ENCODE measurements at places on chromosomes 6 and 20.
A peak's percentile ranks its signal among the peaks of the same experiment; 100 is the strongest.

- no peak for DNase-seq
Measured at GRCh38 chr20:58646257-58646656, 4.8 kb upstream of the STX16 start.

GRCh38 chr6:159819932-159820640, 20.0 kb downstream of the PNLDC1 start:
- no peak for DNase-seq

DNA sequence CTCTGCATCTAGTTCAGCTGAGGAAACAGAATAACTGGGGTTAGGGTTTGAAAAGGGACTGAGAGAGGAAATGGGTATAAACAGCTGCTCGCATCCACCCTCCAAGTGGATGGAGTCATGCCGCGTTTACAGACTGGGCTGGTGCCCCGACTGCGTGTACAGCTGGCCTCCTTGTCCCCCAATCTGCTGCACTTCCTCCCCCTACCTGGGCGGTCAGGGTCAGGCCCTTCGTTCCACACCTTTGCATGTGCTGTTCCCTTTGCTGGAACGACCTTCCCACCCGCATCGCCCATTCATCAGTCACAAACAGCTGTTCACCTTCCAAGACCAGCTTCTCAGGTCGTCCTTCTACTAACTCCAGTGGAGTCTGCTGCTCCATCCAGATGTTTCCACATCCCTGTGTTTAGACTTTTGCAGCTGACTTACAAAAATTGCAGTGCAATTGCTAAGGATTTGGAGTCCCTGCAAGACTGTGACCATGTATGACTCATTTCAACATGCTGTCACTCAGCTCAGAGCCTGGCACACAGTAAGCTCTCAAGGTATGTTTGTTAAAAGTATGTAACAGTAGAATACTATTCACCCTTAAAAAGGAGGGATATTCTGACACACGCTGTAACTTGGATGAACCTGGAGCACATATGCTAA, 129.3 kb downstream of the DTNBP1 start:
- DNase-seq = no peak

- DNase-seq = no peak
Measured at GRCh38 chr6:24980507-24981385, 45.0 kb upstream of the RIPOR2 start.

- no peak for DNase-seq
Measured at GRCh38 chr6:126820634-126821033, 297.8 kb upstream of the RSPO3 start.

DNA sequence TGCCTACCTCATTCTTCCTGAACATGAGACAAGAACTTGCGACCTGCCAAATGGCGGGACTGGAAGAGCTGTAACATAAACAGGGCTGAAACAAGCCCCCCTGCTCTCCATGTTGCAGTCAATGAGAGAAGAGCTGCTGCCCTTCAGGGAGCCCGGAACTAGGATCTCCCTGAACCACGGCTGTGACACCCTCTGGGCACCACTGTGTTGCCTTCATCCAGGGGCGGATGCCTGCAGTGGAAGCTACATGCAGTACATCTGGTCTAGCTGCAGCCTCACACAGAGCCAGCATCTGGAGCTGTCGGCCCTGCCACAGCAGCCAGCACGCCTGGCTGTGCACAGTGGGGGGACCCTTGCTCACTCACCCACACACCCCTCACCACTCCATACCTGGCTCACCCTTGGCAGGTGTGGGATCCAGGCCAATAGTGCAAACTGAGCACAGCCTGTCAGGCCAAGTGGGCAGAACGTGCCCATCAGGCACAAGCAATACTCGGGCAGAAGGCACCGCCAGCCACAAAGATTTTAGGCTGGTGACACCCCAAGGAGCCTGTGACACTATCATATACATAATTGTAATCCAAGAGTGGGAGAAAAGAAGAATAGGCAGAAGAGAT, 451.3 kb downstream of the HTR1B start:
- DNase-seq = no peak

DNA sequence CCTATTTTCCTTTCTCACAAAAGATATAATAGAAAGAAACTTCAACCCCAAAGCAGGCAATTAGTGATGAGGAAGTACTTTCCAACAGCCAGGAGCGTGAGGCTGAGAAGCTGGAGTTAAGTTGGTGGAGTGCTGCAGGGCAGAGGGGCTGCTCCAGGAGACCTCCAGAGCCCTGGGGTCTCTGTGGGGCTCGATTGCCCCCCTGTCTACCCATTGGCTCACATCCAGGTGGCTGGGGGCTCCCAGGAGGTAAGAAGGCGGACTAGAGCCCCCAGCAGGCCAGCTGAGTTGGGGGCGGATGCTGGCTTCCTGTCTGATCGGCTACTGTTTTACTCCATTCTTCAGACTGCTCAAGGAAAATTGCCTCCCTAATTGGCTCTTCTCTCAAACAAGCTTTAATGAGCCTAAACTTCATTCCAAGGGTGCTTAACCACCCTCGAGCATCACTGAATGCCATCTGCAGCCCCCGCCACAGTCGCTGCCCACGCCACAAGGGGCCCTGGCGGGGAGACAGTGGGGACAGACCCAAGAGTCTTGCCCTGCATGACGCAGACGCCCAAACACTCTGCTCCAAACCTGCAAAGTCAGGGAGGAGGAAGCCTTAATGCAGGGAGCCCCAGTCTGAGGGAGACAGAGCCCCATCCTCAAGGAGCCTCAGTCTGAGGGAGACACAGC, 78.6 kb downstream of the MDGA1 start:
- no peak for DNase-seq

DNA sequence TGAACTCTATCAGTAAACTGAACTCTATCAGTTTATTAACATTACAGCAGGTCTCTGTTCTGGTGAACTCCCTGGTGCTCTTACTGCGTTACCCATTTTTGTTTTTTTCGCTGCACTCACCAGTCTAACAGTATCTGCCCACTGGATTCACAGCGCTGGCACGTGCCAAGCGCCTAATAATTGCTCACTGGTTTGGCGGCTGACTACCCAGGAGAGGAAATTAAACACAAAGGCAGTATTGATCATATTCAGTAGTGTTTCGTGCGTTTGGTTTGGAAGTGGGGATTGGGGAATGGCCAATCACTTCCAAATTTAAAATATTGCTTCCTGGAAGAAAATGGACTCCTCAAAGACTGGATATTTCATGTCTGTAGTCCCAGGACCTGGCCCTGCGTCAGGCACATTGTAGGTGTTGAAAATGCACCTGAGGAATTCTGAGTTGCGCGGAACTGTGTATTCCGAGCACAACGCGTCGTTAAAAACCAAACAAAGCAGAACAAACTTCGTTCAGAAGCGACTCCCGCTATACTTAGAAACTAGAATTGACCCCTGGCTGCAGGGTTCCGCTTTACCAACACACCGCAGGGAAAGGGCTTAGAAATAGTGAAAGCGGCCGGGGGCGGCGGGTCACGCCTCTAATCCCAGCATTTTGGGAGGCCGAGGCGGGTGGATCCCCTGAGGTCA, 1.1 kb upstream of the RPS12 start:
- DNase-seq = peak; percentile 68

DNA sequence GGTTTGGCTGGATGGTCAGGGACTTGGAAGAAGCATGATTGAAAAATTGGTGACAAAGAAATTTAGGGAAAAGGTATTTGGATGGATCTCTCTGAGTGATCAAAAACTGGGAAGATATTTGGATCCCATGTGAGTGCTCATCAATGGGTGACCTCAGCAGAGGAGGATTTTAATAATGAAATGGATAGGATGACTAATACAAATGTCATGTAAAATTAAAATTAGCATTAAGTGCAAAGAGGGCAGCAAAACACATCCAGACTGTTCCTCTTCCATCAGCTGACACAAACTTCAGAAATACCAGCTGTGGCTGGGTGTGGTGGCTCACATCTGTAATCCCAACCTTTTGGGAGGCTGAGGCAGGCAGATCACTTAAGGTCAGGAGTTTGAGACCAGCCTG, 151.7 kb downstream of the THBS2 start:
- DNase-seq = no peak

GRCh38 chr6:109308018-109308492, 74.2 kb downstream of the CD164 start:
- DNase-seq = peak; percentile 13

DNA sequence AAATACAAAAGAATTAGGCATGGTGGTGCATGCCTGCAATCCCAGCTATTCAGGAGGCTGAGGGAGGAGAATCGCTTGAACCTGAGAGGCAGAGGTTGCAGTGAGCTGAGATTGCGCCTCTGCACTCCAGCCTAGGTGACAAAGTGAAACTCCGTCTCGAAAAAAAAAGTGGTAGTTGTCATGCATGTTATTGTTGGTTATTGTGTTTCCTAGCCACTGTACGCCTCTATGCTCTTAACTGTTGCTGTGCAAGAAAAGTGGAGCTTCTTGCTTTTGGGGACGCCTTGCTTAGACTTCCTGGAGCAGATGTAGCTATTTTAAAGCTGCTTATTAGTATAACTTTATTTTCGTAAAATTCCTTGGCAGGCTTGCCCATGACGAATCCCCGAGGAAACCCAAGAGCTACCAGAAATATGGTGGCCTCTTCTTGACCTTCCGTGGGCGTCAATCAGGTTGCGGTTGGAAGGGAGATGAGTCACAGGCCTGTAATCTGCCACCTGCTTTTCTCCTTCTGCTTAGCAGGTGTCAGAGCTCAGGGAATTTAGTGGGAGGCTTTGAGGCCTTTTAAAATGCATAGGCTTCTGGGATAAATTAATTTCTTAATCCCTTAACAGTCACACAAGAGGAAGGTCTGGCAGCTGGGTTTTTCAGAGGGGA, 17.3 kb downstream of the GABRR2 start:
- DNase-seq = peak; percentile 94

DNA sequence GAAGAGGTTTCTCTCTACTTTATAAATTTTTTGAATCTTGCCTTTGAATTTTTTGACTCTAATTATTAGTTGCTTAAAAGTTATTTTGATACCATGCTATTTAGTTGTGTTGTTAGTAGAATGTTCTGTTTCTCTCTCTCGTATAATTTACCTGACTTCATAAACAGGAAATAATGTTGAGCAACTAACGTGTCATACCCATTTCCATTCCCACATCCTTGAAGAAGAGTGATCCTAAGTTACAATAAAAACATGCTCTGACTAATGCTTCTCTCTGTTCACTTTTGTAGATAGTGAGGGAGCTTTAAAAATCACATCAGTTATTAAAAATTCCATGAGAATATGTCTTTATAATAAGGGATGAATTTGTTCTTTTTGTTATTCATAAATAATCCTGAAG, 69.7 kb downstream of the SAMD5 start:
- DNase-seq = no peak

DNA sequence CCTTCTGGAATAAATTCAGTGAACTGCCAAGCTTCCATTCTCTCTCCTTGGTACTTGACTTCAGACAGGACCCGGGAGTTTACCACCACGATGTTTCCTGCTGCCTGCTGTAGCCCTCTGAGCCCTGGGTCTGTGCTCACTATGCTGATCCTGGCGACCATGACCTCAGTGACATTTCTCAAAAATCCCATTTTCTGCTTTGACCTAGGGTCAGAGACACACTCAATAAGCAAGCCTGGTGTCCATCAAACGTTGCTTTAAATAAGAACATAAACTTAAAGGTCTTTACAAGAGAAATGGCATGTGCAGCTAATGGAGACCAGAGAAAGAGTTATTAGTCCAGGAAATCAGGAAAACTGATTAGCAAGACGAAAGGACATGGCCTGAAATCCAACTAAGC, 509.7 kb upstream of the SULF2 start:
- DNase-seq = no peak

- DNase-seq = peak; percentile 84
Measured at GRCh38 chr6:14165091-14165490, 47.5 kb downstream of the CD83 start.

GRCh38 chr6:2020909-2021308, 224.5 kb downstream of the GMDS start:
- DNase-seq = peak; percentile 71

DNA sequence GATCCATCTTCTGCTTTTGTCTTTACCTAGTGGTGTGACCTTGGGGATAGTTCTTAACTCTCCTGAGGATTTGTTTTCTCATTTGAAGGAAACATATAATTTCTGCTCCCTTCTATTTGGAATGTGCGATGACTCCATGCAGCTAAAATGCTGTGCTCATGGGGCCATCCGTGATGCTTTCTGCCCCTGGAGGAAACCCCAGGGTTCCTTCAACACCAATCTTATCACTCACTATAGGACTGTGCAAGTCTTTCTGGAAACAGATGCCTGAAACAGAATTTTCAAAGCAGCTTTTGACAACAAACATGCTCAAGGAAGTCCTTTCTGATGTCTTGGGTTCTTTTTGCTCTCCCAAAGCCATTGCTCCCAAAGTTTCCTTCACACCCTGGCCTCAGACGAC, 128.8 kb upstream of the GGTLC1 start:
- no peak for DNase-seq

DNA sequence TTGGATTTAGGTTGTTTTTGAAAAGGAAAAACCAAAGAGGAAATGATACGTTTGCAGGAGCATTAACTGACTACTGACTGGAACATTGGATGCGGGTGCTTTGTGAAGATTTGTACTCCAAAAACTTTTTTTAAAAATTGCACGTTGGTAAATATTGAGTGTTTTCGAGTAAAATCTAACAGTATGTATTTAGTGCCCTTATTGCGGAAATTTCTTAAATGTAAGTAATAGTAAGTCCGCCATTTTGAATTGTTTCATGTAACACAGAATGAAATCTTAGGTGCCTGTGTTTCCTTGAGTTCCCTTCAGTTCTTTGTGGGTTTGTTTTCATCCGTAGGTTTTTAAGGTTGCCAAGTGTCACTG, 15.2 kb upstream of the LIN28B start:
- DNase-seq = no peak

DNA sequence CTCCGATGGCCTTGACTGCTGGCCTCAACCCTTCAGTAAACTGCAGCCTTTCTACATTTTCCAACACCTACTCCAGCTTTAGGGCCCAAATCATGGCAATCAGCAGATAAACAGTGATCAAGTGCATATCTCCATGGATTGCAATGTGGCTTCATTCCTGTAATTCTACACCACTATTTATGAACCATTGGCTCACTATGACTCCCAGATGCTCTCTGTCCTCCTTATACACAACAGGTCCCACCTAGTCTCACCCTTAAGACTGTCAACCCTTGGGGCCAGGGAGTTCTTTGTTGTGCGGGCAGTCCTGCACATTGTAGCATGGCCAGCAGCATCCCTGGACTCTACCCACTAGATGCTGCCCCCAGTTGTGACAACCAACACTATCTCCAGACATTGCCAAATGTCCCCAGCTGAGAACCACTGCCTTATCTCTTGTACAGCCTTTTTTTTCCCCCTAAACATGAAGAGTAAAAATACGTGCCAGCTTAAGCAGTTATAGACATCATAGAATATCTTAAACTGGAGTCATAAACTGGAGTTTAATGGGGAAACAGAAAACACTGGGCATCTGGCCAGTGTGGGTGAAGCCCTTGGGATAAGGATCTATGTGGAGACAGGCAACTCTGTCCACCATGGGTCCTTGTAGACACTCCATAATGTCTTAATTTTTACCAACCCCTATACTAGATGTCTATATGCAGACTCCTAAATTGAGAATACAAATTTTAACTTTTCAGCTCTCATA, 21.1 kb downstream of the MRPL14 start:
- DNase-seq = no peak
